ENCODE measurements at places on chromosomes 1 and 21.
A peak's percentile ranks its signal among the peaks of the same experiment; 100 is the strongest.

GRCh38 chr1:64581843-64582185, 111.9 kb downstream of the CACHD1 start:
- no peak for DNase-seq

- no peak for DNase-seq
These were observed 45.9 kb downstream of the URB1 start for GRCh38 chr21:32346951-32347350.

- peak; percentile 2 for DNase-seq
These were observed 9.0 kb downstream of the CD2 start for GRCh38 chr1:116763116-116763786.

DNA sequence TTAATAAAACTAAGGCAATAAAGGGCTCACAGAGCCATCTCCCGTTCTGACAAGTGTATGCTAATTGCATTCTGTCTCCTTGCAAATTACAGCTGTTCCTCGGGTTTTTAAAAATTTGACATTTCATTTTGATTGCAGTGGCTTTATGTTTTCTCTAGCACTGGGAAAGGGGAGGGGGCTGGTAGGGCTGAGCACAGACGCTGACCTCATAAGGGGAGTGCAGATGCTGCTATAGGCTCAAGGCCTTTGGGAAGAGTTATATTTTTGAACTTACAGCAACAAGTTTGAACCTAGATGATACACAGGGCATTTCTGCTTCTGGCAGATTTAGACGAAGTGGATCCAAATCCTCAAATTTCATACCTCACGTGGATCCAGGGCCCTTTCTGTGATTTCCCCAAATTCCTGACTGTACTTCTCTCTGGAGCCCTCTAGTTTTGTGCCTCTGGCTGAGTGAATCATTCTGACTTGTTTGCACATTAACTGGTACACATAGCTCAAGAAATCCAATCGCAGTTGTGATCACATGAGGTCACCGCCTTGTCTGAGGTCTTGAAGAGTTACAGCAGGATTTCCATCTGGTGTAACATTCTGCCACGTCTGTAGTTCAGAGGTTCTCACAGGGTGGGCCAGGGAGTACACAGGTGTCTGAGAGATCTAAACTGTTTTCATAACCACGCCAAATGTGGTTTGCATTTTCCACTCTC, 230.3 kb downstream of the C1orf94 start:
- DNase-seq: peak; percentile 28

DNA sequence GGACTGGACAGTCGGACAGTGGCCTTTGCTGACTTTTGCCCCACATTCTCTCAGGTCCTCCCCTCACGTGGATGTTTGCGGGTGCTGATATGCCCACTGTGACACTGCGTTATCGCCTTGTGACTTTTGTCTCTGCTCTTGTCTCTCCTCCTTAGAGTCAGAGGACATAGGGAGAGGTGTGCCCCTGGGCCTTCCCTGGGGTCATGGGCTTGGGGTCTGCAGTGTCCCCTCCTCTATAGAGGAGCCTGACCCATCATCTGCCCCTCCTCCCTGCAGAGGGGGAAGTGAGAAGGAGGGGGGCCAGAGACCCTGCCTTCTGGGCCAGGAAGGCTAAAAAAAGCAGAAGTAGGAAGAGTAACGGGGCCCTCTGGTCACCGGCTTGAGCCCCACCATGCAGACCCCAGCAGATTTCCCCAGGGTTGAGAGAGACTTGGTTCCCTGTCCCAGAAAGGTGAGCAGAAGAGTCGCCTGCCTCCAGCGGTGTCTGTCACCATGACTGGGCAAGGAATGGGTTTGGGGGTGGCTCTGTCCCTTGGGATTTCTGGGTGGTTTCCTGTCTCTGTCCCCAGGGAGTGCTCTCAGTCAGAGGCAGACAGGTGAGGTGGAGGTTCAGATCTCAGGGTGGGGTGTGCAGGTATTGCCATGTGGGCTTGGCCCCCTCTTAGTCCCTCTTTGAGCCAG, 13.3 kb downstream of the RPS6KA1 start:
- DNase-seq: no peak

GRCh38 chr1:181737056-181737455, 253.7 kb downstream of the CACNA1E start:
- DNase-seq: no peak

- no peak for DNase-seq
These were observed 21.2 kb upstream of the XPR1 start for GRCh38 chr1:180610556-180611015.

DNA sequence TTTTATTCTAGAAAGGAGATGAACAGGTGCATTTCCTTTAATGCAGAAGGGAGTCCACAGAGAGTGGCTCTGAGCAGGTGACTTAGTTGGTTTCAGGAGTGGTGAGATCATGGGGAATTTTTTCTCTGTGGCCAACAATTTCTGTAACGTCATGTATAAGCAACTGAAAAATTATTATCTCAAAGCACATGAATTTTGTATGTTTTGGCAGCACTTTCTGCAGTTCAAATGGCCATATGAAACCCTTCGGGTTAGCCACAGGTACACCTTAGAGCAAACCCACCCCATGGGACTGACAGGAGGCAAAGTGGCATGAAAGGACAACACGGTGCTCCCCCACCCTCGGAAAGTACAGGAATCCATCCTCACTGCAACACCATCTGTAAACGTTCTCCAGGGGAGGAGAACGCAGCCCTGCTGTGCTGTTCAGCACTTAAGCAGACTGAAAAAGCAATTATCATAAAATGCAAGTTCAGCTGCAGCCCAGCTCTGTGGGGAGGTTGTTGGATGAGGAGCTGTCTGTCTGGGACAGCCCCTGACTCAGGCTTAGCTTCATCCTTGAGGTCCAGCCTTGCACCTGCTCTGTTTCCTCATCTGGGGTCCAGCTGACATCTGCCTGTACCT, 55.8 kb upstream of the CLDN14 start:
- no peak for DNase-seq

DNA sequence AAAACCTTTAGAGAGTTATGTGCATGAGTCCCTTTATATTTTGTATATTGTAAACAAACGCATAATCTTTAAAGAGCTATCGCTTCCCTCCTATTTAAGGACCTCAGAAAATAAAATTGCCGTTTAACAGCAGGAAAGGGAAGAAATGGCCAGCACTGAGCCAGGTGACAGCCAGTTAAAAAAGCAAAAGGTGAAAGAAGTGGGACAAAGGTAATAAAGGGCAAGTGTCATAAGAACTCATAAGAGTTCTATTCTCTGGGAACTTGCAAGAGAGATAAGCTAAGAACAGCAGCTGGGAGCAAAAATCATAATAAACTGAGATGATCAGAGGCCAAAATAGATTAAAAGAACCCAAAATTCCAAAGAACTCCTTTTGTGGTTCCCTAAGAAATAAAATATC, 520.9 kb upstream of the PKN2 start:
- no peak for DNase-seq

GRCh38 chr1:31548907-31549808, 27.2 kb upstream of the TINAGL1 start:
- peak; percentile 88 for DNase-seq

DNA sequence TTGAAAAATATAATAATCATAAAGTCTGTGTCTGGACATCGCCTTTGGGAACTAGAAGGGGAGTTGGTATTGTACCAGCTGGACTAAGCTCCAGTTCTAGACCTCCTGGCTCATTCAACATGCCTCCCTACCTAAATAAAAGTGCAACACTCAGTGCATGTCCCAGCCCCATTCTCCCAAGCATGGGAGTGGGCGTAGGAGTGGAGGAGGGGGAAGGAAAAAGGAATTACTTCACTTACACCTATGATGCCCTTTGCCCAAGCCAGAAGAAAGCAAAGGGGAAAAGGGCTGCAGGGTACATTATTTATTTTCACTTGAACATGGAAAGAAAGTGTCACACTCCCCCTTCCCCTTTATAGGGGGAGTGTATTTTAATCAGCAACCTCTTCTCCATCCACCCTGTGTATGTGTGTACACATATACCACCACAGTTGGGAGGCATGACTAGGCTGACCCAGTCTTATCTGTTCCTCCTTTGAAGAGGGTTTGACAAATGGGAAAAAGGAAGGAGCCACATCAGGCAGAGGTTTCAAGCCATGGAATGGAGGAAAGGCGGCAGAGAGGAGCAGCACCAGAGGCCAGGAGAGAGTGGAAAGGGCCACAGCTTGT, 3.2 kb downstream of the NIT1 start:
- no peak for DNase-seq

DNA sequence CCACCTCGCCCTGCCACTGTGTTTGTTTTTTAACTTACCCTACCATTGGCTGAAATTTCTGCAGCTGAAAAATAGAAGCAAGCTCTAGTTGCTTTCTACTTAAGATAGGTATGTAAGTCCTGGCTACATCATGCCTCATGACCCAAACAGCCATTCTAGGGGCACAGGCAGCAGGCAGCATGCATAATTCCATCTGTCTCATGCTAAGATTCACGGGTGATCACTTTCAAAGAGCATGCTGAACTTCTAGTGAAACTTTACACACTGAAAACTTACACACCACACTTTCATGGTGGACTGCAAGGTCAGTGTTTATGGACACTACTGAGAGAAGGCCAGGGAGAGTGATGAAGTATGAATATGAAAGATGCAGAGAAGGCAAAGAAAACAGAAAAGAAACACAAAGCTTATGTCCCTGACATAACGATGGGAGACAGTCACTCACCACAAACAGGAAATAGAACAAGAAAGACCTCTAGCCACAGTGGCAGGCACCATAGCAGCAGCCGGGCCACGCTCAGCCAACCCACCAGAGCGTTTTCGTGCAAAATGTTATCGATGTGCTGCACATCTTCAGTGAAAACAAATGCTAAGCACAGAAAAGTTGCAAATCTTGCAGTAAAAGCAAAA, 102.3 kb upstream of the TIAM1 start:
- DNase-seq: no peak

DNA sequence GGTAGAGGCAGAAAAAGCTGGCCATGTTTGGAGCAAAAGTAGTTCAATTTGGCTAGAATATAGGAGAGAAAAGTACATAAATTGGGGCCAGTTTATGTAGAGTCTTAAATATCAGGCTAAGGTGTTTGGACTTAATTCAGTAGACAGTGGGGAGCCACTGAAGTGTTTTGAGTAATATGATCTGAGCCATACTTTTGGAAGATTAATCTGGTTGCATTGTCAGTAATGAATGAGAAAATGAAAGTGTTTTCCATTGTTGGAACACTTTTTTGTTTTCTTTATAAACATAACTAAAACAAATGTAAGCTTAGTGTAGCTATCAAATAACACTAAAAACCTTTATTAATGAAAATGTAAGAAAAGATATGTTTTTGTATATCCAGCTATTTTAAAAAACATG, 42.1 kb downstream of the POU2F1 start:
- no peak for DNase-seq

DNA sequence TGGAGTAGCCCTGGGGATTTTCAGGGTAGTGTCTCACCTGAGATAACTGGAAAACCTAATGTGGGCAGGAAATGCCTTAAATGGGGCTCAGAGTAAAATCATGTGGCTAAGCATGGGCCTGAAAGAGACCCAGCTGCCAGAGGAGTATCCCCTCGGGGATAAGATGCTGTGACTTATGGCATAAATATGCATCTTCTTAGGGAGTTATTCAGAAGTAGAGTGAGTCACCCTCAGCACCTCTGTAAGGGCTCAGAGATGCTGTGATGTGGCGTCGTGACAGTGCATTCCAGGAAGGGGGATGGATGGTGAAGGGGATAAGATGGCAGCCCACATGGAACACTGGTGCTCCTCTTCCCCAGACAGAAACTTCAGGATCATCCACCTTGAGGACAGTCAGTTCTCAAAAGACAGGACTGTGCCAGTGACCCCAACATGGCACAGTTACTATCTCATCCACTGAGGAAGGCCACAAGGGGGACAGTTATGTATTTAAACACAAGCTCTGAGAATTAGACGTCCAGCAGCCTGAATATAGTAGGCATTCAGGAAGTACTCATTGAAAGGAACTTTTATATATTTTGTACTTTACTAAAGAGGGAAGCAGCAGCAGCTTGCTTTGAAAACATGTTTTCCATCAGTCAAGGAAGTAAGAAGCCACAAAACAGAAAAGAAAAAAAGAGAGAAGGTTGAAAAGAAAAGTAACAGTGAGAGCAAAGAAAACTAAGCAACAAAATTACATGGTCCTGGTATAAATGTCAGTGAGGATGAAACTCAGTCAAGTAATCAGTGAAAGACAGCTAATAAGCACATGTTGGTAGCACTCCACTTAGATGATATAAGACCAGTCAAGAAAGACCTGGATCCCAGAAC, 8.3 kb downstream of the IL24 start:
- DNase-seq: no peak

DNA sequence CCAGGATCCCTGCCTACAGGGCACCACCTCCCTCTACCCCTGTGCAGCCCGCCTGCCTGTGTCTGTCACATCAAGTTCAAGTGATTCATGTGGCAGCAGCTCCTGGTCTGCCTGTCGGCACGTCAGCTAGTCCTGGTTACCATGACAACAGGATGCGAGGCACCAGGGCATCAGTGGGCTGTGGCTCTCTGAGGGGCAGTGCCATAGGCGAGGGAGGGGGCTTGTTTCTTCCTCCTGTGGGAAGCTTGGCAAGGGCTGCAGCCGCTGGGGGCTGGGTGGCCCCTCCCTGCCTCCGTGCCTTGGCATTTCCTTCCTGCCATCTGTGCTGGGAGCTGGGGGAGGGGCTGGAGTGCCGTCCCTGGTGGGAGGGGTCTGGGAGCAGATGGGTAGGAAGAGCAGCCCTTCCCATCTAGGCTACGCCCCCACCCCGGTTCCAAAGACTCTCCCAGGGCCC, 43.1 kb downstream of the FOXO6 start:
- no peak for DNase-seq

DNA sequence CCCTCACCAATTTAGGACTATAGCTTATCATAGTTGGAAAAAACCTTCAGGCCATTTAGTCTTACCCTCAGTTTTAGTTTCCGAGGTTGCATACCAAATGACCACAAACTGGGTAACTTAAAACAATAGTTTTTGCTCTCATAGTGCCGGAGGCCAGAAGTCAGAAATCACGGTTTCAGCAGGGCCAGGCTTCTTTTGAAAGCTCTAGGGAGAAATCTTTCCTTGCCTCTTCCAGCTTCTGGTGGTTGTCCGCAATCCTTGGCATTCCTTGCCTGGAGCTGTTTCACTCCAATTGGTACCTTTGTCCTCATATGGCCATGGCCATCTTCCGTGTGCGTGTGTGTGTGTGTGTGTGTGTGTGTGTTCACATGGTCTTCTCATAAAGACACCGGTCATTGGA, 12.4 kb upstream of the PLXNA2 start:
- DNase-seq: no peak

GRCh38 chr21:38496224-38496623, 2.1 kb downstream of the ERG start:
- no peak for DNase-seq

- DNase-seq: no peak
These were observed 31.1 kb downstream of the LIN9 start for GRCh38 chr1:226277897-226278296.

DNA sequence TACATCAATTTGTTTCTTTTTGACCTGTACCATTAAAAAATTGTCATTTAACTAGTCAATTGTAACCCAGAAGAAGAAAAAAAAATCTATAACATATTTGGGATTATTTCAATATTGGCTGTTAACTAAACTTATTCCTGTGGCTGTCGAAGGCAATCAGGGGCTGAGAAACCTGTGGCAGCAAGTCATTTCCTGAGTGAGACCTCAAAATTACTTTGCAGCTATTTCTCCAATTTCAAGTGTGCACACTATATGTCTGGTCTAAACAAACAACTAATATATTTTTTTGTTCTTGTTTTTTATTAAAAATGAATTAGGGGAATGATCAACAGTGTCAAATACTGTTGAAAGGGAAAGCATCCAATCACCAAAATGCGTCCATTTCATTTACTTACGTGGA, 1357.6 kb upstream of the B3GALT2 start:
- no peak for DNase-seq

All from left renal cortex interstitium (tissue), 4 donors.